Sigmoid colon (tissue), 7 donors: ENCODE measurements at places on chromosomes 1 and 21. TPM values are rescaled to one million over a fixed set of nuclear protein-coding genes. Genes with fewer than 3 reads are reported as not detected.

Gene OR2L2
- not detected for total RNA-seq

Gene HMCN1
- 7.6 TPM for total RNA-seq

Gene HAPLN2
- 0.71 TPM for total RNA-seq

Gene OR2T11
- total RNA-seq = not detected

Gene LIX1L
- total RNA-seq = 26.9 TPM

Gene PLPP3
- total RNA-seq = 92.8 TPM

Gene TMEM59
- total RNA-seq = 114 TPM

Gene UBL4B
- total RNA-seq = not detected

Gene LEMD1
- total RNA-seq = not detected

Gene IRF2BP2
- total RNA-seq = 80.9 TPM

Gene EDEM3
- 29.3 TPM for total RNA-seq

Gene NBPF4
- total RNA-seq = not detected

Gene S100A8
- total RNA-seq = 103 TPM

Gene LYPLA2
- 24.4 TPM for total RNA-seq

Gene GPX7
- total RNA-seq = 49.3 TPM

Gene BGLAP
- total RNA-seq = 15.9 TPM

Gene LHX8
- total RNA-seq = not detected

Gene LIPI
- total RNA-seq = not detected

Gene TMEM51
- 12.3 TPM for total RNA-seq

Gene KCTD3
- total RNA-seq = 136 TPM

Gene CLDN19
- total RNA-seq = not detected

Gene FAAH
- total RNA-seq = 15.5 TPM

Gene CDA
- 1.8 TPM for total RNA-seq

Gene PMF1
- total RNA-seq = 48.7 TPM

Gene WDR64
- not detected for total RNA-seq
